ENCODE measurements at places on chromosomes 16 and 17. TPM values are rescaled to one million over a fixed set of nuclear protein-coding genes. Genes with fewer than 3 reads are reported as not detected.

The ARSG gene
- polyA plus RNA-seq = 9.2 TPM

The SPATA32 gene
- not detected for polyA plus RNA-seq

The NACA2 gene
- 1.9 TPM for polyA plus RNA-seq

The ENO3 gene
- polyA plus RNA-seq = 8.1 TPM

The KRT32 gene
- polyA plus RNA-seq = not detected

The SMIM36 gene
- polyA plus RNA-seq = 0.18 TPM

The GAS2L2 gene
- polyA plus RNA-seq = 3.6 TPM

The CTDNEP1 gene
- polyA plus RNA-seq = 181 TPM

The ADGRG3 gene
- 0.22 TPM for polyA plus RNA-seq

The DOC2B gene
- 60.9 TPM for polyA plus RNA-seq

The RAB26 gene
- 29.8 TPM for polyA plus RNA-seq

The ASPHD1 gene
- polyA plus RNA-seq = 49.8 TPM

The P3H4 gene
- polyA plus RNA-seq = 27.6 TPM

The CTRL gene
- polyA plus RNA-seq = 4.6 TPM

The ADAP2 gene
- 8.4 TPM for polyA plus RNA-seq

The DPH1 gene
- polyA plus RNA-seq = 55.4 TPM

The CD79B gene
- polyA plus RNA-seq = 0.36 TPM

The TEKT5 gene
- polyA plus RNA-seq = 0.27 TPM

The IST1 gene
- polyA plus RNA-seq = 190 TPM

The ADAMTS18 gene
- polyA plus RNA-seq = 7.5 TPM

The PYDC1 gene
- 2.0 TPM for polyA plus RNA-seq

The HOXB5 gene
- polyA plus RNA-seq = 116 TPM

The OR4D1 gene
- polyA plus RNA-seq = 0.17 TPM

The TNK1 gene
- polyA plus RNA-seq = 3.4 TPM

The SLFN12 gene
- polyA plus RNA-seq = 2.9 TPM

The KRTAP17-1 gene
- not detected for polyA plus RNA-seq

The ABCA6 gene
- polyA plus RNA-seq = 1.6 TPM

The NHERF2 gene
- 83.5 TPM for polyA plus RNA-seq

The JPH3 gene
- polyA plus RNA-seq = 79.7 TPM

The CCL1 gene
- polyA plus RNA-seq = not detected

The C16orf46 gene
- polyA plus RNA-seq = 4.4 TPM

The BAIAP3 gene
- polyA plus RNA-seq = 69.8 TPM

The MYL4 gene
- polyA plus RNA-seq = 1.5 TPM

The DRC3 gene
- 20.8 TPM for polyA plus RNA-seq
